ENCODE measurements at places on chromosomes 16 and 17.

DNA sequence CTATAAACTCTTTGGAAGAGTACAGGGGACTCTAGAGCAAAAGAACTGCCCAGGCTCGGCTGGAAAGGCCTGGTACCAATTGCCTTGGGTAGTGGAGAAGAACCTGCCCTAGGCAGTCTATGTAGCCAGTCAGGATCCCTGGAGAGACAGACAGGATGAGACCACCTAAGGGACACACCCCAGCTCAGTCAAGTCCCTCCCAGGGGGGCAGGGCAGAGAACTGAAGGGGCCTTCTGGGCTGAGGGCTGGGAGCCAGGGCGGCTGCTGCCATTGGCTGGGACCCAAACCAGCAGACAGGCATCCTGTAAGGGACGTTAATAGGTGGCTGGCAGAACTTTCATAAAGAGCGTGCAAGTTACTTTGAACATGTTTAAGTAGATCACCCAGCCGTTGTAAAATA lies 12.8 kb upstream of the SLC38A8 start:
- H3K4me3 ChIP-seq = no peak overlapping the region
- no peaks in the 10 kb centered on the region for H3K4me1 ChIP-seq
- peak; percentile 59 for DNase-seq
- H3K27ac ChIP-seq = no peak overlapping the region
- peaks cover 43% of the 10 kb centered on the region for H3K36me3 ChIP-seq
- H3K27me3 ChIP-seq = no peaks in the 10 kb centered on the region

- DNase-seq = no peak
- peaks cover 11% of the 10 kb centered on the region for H3K4me1 ChIP-seq
- peak overlapping the region; percentile 10 for H3K27ac ChIP-seq
- H3K4me3 ChIP-seq = no peak overlapping the region
- H3K36me3 ChIP-seq = peaks cover 8% of the 10 kb centered on the region
These were observed 7.1 kb upstream of the ORAI3 start for GRCh38 chr16:30941600-30942425.

DNA sequence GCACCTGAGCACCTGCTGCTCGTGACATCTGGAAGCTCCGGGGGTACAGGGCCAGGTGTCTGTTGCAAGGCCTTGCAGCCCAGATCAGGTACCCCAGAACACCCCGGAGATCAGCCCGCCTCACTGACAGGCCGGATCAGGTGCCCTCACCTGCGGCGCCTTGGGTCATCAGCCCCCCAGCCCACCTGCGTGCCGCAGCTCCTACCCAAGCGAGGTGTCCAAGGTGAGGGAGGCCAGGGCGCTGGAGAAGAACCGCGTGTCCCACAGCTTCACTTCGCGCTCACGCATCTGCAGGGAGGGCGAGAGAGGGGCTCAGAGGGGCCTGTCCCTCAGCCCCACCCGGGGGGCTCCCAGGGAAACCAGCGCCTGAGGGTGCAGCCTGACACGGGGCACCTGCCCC lies 16.1 kb downstream of the VASN start:
- H3K4me1 ChIP-seq = peaks cover 80% of the 10 kb centered on the region
- H3K27ac ChIP-seq = peak overlapping the region; percentile 94
- H3K4me3 ChIP-seq = no peak overlapping the region
- no peaks in the 10 kb centered on the region for H3K27me3 ChIP-seq
- no peaks in the 10 kb centered on the region for H3K36me3 ChIP-seq

- DNase-seq = no peak
- no peaks in the 10 kb centered on the region for H3K27me3 ChIP-seq
- H3K27ac ChIP-seq = no peak overlapping the region
- no peaks in the 10 kb centered on the region for H3K4me1 ChIP-seq
These were observed 73.5 kb downstream of the BRIP1 start for GRCh38 chr17:61789872-61790271.

- no peaks in the 10 kb centered on the region for H3K4me1 ChIP-seq
- peak; percentile 38 for DNase-seq
- H3K27me3 ChIP-seq = peaks cover 6% of the 10 kb centered on the region
- H3K36me3 ChIP-seq = no peaks in the 10 kb centered on the region
- no peak overlapping the region for H3K27ac ChIP-seq
These were observed 53.6 kb downstream of the RMI2 start for GRCh38 chr16:11398851-11399250.

DNA sequence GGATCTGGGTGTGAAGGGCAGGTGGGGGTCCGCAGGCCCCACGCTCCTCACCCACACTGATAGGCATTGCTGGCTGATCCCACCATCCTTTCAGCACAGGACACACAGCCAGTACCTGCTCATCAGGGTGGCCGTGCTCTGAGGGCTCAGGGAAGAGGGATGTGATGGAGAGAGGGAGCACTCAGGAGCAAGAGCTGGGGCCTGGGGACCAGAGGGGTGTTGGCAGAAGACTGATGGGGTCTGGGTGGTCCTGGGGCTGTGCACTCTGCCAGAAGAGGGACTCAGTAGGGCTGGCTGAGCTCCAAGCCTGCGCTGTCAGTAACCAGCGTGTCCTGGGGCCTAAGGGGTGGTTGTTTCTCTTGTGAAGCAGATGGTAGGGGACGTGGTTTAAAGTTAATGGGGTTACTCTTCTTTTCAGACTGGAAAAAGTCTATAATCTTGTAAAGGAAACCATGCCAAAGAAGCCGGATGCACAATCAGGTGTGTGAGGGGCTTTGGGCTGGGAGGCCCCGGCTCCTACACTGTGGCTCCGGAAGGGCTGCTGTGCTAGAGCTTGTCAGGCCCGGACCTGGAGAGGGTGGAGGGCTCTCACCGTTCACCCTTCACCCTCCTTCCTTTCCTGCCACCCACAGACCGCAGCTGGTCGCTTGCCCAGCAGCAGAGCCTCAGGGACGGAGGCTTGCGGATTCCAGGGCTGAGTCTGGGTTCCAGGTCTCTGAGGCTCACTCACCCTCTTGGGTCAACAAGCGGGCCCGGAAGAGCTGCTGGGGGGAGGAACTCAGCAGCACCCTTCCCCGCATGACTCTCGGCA lies 27.8 kb downstream of the POLR3E start:
- no peak for DNase-seq
- peaks cover 2% of the 10 kb centered on the region for H3K4me1 ChIP-seq
- peaks cover 5% of the 10 kb centered on the region for H3K36me3 ChIP-seq
- no peak overlapping the region for H3K4me3 ChIP-seq
- no peaks in the 10 kb centered on the region for H3K27me3 ChIP-seq
- no peak overlapping the region for H3K27ac ChIP-seq

DNA sequence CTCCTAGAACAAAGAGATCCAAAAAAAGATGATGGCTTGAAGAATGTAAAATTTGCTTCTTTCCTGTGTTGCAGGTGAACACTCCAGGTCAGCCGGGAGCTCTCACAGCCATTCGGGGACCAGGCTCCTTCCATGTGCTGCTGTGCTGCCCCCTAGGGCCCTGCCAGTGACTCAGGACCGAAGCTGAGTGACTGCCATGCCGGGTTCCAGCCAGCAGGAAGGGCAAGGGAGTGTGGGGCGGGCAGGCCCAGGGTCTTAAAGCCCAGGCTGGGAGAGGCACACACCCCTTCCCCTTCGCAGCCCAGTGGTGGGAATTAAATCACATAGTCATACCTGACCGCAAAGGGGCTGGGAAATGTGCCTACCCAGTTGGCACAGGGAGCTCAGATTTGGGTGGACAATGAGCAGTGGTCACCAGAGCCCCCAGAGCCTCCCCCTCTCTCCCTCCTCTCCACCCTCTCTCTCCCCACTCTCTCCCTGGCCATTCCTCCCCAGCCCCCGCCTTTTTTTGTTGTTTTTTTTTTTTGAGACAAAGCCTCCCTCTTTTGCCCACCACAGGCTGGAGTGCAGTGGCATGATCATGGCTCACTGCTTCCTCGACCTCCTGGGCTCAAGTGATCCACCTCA lies 11.5 kb downstream of the EPOP start:
- peaks cover 11% of the 10 kb centered on the region for H3K27me3 ChIP-seq
- H3K36me3 ChIP-seq = no peaks in the 10 kb centered on the region
- peaks cover 7% of the 10 kb centered on the region for H3K4me1 ChIP-seq
- DNase-seq = no peak
- H3K4me3 ChIP-seq = no peak overlapping the region
- no peak overlapping the region for H3K27ac ChIP-seq

DNA sequence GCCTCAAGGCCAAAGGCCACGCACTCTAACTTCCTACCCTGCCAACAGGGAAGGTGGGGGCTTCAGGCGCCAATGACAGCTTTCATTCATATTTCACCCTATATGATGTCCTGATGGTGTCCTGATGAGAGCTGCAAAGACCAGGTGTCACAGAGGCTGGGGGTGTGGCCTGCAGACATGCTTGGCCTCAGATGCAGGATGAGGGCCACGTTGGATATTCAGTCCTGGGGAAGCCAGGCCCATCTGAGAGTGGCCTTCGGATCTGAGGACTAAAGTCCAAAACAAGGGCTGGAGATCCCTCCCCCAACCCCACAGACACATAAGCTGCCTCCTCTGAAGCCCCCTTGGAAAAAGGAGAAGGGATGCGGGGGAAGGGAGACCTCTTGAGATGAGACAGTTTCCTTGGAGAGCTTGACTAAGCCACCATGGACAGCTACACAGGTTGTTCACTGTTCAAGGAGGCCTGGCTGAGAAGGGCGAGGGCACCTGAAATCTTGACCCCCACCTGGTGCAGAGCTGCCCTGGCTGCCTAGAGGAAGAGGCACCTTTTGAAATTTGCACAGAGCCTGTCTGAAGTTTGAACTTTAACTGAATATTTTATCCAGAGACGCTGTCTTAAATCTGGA lies 24.3 kb upstream of the GSG1L start:
- H3K27ac ChIP-seq = no peak overlapping the region
- H3K36me3 ChIP-seq = no peaks in the 10 kb centered on the region
- H3K27me3 ChIP-seq = no peaks in the 10 kb centered on the region
- no peak for DNase-seq

- DNase-seq = no peak
- H3K4me3 ChIP-seq = no peak overlapping the region
- no peak overlapping the region for H3K27ac ChIP-seq
- H3K27me3 ChIP-seq = peaks cover 50% of the 10 kb centered on the region
- H3K4me1 ChIP-seq = no peaks in the 10 kb centered on the region
- no peaks in the 10 kb centered on the region for H3K36me3 ChIP-seq
These were observed 61.2 kb upstream of the CCL1 start for GRCh38 chr17:34423978-34424813.

GRCh38 chr17:48051283-48051682 lies 3.1 kb downstream of the NFE2L1 start:
- peaks cover 20% of the 10 kb centered on the region for H3K36me3 ChIP-seq
- peak overlapping the region; percentile 94 for H3K4me3 ChIP-seq
- no peaks in the 10 kb centered on the region for H3K27me3 ChIP-seq

- H3K27ac ChIP-seq = peak overlapping the region; percentile 66
- peaks cover 50% of the 10 kb centered on the region for H3K4me1 ChIP-seq
- H3K36me3 ChIP-seq = peaks cover 9% of the 10 kb centered on the region
- peak overlapping the region; percentile 83 for H3K4me3 ChIP-seq
- no peak for DNase-seq
- no peaks in the 10 kb centered on the region for H3K27me3 ChIP-seq
These were observed 497 bp downstream of the BCL7C start for GRCh38 chr16:30893417-30893743.

GRCh38 chr17:15078570-15078969 lies 186.6 kb downstream of the PMP22 start:
- H3K36me3 ChIP-seq = no peaks in the 10 kb centered on the region
- H3K27ac ChIP-seq = no peak overlapping the region
- H3K4me3 ChIP-seq = no peak overlapping the region
- H3K27me3 ChIP-seq = no peaks in the 10 kb centered on the region
- peaks cover 8% of the 10 kb centered on the region for H3K4me1 ChIP-seq
- DNase-seq = no peak

DNA sequence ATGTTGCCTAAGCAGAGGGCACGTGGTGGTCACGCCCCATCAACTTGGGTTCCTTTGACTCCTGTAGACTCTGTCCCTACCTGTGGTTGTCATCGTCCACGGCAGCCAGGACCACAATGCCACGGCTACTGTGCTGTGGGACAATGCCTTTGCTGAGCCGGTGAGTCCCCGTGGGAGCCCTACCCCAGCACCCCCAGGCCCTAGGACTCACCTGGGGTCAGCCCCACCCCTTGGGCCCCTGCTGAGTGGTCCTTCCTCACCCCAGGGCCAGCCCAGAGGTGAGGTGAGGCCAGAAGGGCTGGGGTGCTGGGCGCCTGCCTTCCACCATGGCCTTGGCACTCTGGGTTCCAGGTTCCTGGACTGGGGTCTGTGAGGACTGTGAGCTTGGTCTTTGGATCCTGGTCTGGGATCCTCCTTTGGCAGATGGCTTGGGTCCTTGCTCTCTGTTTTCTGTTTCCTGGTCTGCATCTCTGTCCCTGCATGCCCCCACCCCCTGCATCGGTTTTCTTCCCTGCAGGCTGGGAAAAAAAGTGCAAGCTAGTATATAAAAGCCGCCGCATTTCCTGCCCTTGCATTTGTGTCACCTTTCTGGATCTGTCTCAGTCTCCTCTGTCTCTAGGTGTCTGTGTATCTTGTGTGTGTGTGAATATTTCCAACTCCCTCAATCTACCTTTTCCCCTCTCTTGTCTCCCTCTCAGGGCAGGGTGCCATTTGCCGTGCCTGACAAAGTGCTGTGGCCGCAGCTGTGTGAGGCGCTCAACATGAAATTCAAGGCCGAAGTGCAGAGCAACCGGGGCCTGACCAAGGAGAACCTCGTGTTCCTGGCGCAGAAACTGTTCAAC lies 17.5 kb downstream of the STAT5A start:
- peaks cover 38% of the 10 kb centered on the region for H3K36me3 ChIP-seq
- no peak overlapping the region for H3K4me3 ChIP-seq
- H3K4me1 ChIP-seq = no peaks in the 10 kb centered on the region
- H3K27me3 ChIP-seq = no peaks in the 10 kb centered on the region

GRCh38 chr17:17576772-17577234 lies 14.7 kb downstream of the PEMT start:
- H3K4me3 ChIP-seq = no peak overlapping the region
- no peak overlapping the region for H3K27ac ChIP-seq
- H3K4me1 ChIP-seq = peaks cover 9% of the 10 kb centered on the region
- no peaks in the 10 kb centered on the region for H3K27me3 ChIP-seq

- DNase-seq = no peak
- peaks cover 69% of the 10 kb centered on the region for H3K36me3 ChIP-seq
- no peaks in the 10 kb centered on the region for H3K27me3 ChIP-seq
- H3K4me3 ChIP-seq = no peak overlapping the region
These were observed 14.6 kb downstream of the ZNF778 start for GRCh38 chr16:89232107-89232506.

- H3K27ac ChIP-seq = no peak overlapping the region
- no peaks in the 10 kb centered on the region for H3K36me3 ChIP-seq
- H3K4me1 ChIP-seq = peaks cover 9% of the 10 kb centered on the region
- H3K27me3 ChIP-seq = no peaks in the 10 kb centered on the region
- no peak for DNase-seq
These were observed 741.1 kb downstream of the CDH11 start for GRCh38 chr16:64380751-64381150.

DNA sequence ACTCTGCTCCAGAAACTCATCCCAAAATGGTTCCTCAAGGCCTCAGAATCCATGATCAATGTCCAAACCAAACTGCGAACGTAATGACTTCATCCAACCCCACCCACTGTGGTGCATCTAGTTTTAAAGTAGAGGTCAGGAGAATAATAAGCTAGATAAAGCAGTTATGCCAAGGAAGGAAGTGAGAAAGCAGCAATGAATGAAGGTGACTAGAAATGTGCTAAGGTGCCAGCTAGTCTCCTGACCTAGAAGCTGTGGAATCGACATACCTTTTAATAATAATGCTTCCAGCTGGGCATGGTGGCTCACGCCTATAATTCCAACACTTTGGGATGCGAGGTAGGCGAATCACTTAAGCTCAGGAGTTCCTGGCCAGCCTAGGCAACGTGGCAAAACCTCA lies 99.2 kb downstream of the SMG6 start:
- H3K27me3 ChIP-seq = no peaks in the 10 kb centered on the region
- H3K36me3 ChIP-seq = peaks cover 6% of the 10 kb centered on the region
- no peak overlapping the region for H3K27ac ChIP-seq
- H3K4me1 ChIP-seq = peaks cover 7% of the 10 kb centered on the region
- no peak overlapping the region for H3K4me3 ChIP-seq
- no peak for DNase-seq

All from chondrocyte (in vitro differentiated cells).